ENCODE measurements at places on chromosomes 2 and 18. TPM values are rescaled to one million over a fixed set of nuclear protein-coding genes. Genes with fewer than 3 reads are reported as not detected.

DNA sequence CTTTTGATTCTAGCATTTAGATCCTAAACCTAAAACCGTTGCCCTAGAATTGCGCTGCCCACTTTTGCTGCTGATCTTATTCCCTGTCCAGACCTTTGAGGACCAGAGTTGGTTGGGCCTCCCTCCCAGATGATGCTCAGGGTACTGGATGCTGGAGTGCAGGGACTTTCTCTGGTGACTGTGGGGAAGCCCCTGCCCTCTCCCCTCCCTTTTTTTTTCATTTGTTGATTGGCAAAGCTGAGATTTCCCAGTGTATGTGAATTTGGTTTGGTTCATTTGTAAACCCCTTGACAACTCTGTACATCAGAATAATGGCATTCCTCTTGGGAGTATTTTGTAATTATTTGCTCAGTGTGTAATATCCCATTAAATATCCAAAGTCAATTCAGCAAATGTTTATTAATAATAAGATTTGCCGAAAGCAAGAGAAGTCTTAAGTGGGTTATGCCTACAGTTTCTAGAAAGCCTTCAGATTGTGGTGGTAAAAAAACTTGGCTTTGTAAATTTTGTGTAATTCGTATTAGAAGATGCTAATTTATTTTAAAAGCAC is 28.3 kb downstream of the RAB31 start:
- no peak for DNase-seq

DNA sequence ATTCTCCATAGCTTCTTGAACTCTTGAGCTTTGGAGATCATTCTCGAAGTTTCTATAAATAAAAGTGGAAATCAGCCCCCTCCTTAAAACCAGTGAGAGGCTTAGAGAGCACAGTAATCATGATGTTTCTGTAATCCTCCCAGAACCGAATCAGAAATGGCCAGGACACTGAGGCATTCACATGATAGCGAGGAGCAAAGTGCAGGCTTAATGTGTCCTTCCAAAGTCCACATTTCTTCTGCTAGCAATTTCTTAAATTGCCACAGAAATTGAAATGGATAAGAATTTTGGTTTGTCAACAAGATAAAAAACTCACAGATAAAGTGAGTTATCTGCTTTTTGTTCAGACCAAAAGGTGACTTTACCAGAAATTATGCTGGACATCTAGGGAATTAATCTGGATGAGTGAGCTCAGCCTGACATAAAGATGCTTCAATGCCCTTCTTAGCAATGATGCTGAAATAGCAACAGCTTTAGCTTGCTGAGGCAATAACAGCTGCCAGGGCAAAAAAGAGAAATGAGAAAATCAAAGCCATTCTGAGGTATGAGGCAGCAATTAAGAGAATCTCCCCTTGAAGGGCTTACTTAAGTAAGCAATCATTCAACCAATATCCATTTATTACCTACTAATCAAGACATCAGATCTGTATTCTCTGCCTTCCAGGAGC is 82.4 kb upstream of the PHLPP1 start:
- DNase-seq = no peak

GRCh38 chr18:32255570-32255969 is 65.7 kb downstream of the MEP1B start:
- DNase-seq = no peak

- no peak for DNase-seq
Measured at GRCh38 chr2:95505222-95505621, 20.7 kb upstream of the TRIM43B start.

- DNase-seq = no peak
Measured at GRCh38 chr2:100903534-100904258, 83.8 kb downstream of the NPAS2 start.

- DNase-seq = peak; percentile 18
Measured at GRCh38 chr2:65319072-65319673, 91.5 kb downstream of the ACTR2 start.

GRCh38 chr2:188414869-188415753 is 123.4 kb downstream of the GULP1 start:
- DNase-seq = no peak

GRCh38 chr2:174573621-174574081 is 24.0 kb downstream of the WIPF1 start:
- DNase-seq = no peak

- no peak for DNase-seq
Measured at GRCh38 chr2:226208726-226209125, 590.9 kb downstream of the IRS1 start.

Gene IL18RAP
- 7.6 TPM for total RNA-seq

Gene ASB18
- not detected for total RNA-seq

Gene MC2R
- not detected for total RNA-seq

Gene HEATR5B
- total RNA-seq = 12.4 TPM

Gene SERPINB4
- not detected for total RNA-seq
